Stimulated activated naive CD8-positive, alpha-beta T cell treated with anti-CD3 and anti-CD28 coated beads, Interleukin-15, amount 100 ng/mL, for 72 hours (primary cell): ENCODE measurements at places on chromosomes 1 and 21.

DNA sequence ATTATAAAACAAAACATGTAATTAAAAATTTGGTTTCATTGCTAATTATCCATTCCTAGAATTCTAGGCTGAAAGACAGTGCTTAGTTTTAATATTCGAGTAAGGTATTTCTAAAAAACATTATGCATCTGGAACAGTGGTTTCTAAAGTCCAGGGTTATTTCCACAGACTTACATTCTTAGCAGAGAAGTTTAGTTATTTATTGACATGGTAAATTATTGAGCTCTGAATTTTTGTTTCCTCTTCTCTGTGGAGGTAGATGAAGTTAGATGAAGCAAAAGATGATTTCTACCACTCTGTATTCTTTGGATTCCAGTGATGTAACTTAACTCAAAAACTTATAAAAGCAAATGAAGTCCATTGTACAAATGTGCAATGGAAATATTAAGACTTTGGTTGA is 709.4 kb downstream of the MRPL39 start:
- DNase-seq, result no peak

DNA sequence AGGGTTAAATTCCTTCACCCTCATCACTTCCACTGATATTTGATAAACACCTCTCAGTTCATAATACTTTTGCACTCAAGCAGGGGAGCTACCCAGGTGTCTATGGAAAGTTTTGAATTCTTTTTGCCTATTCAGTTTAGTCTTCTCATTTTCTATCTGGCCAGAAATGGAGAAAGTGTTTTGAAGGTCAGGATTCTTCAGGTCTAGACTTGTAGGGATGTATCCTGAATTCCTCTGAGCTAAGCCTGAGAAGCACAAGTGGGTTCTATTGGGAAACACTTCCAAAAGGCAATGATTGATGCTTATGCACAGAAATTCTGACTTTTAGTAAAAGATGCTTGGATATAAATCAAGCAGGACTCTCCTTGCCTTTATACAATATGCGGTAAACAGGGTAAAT is 217.8 kb upstream of the HOOK1 start:
- DNase-seq, result no peak

GRCh38 chr1:160640359-160641123 is 6.3 kb downstream of the SLAMF1 start:
- DNase-seq, result peak; percentile 38

DNA sequence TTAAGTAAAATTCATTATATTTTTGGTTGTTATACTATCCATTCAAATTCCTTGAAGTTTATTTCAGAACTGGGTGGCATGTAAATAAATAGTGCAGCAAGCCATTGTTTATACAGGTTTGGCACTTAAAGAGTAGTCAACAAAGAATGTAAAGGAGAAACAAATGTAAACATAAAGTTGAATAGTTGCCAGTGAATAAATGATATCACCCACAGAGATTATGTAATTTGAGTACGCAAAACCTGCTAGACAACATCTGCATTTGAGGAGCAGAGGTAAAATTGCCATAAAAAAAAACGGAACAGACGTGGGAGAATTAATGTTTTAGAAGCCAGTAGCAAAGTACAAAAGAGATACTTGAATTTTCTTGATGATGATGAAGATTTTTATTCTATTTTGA is 111.6 kb downstream of the ADGRL2 start:
- no peak for DNase-seq

- no peak for DNase-seq
Measured at GRCh38 chr1:200783926-200784325, 45.2 kb downstream of the CAMSAP2 start.

DNA sequence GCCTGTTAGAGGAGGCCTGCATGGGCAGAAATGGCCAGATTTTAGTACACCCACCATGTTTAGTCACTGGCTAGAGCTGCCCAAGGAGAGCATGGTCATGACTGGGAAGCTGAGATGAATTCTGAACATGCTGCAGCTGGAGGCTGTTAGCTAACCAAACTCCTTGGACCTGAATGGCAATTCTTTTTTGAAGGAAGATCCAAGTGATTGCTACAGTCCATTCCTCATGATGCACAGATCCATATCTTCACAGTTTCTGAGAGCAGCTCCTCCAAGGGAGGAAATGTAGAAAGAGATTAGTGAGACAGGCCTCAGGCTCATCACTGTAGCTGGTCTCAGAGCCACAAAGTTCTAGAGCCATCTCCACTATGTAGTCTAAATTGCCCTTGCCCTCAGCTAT is 11.1 kb downstream of the ZFYVE9 start:
- no peak for DNase-seq

DNA sequence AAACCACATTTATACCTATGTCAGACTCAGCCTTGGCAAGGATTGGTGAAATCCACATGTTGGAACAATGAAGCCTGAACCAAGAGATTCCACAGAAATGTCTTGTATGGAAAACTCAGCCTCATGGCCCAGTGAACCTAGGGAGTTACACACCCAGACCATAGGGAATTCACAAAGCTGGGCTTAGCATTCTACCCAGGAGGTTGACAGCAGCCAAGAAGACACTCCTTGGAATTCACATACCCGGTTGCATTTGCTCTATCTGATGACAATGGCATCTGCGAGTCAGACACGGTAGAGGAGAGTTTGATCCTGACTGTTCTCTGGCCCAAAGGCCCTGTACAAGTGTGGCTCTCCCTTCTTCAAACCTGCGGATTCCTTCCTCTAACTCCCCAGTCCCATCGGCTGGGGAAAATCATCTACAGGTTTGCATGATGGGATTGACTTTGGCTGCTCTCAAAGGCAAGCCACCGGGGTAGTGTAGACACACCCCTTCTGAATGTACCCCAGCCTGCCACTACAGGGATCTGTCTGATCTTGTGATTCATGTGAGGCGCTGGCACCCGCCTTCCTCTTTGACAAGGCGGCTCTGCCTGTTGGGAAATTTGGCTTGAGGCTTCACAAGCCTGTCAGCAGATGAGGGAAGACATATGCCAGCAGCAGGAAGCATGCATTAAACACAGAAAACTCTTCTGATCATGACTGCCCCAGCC is 297.3 kb upstream of the KAZN start:
- DNase-seq, result no peak
